Left lung (tissue), 14 donors: ENCODE measurements at places on chromosomes 6 and 20.

- DNase-seq: no peak
Measured at GRCh38 chr20:36004045-36004444, 35.7 kb downstream of the CNBD2 start.

DNA sequence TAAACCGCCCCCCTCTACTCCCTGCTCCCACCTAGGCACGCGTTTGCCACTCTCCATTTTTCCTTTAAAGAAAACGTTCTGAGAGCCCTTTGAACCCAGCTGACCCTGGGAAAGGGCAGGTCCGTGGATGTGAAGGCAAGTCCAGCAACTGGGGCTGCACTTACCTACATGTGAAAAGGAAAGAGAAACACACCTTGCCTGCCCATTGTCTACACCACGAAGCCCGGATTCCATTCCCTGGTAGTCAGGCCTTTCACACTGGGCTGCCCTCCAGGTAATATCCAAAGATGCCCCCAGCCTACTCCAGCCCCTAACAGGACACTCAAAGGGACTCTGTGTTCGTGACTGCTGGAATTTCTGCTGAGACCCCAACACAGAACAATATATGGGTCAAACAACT lies 94.4 kb downstream of the CD83 start:
- DNase-seq: no peak

DNA sequence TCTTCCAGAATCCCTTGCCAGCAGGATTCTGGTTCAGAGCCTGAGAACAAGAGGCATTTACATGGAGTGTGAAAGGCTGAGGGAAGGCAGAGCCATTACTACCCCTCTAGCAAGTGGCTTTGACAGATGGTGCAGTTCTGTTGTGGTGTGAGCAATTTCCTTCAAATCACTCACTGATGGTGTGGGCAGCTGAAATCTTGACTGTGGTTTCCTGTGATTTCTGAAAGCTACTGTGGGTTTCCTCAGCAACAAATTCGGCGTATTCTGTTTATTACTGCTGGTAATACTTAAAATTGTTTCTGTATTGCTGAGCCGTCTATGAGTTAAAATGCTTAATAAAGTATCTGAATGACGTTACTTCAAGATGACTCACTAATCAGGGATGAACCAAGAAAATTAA lies 181.5 kb upstream of the TCF21 start:
- DNase-seq: no peak

- DNase-seq: peak; percentile 11
Measured at GRCh38 chr20:610130-611046, at the start of gene TCF15. Gene TCF15, minus strand, starts transcription at chr20:610309. Its CDS starts 72 bp downstream, at chr20:610237.

DNA sequence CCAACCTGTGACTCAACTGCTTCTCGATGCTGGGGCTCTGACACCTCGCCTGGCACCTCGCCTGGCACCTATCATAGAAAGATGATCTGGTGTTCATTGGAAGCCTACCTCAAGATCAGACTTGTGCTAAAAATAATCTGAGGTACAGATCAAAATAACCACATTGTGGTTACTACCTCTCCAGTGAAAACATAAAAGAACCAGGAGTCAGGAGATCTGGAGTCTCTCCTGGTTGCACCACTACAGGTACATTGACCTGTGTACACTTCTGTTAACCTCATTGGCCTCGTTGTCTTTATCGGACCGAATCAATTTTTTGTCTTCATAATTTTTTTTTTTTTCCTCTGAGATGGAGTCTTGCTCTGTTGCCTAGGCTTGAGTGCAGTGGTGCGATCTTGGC lies 695.9 kb downstream of the HDGFL1 start:
- no peak for DNase-seq

GRCh38 chr6:27144740-27145079 lies 102.8 kb upstream of the PRSS16 start:
- no peak for DNase-seq

- peak; percentile 43 for DNase-seq
Measured at GRCh38 chr20:64224351-64225170, 31.0 kb upstream of the PCMTD2 start.
